ENCODE measurements at places on chromosomes 5 and 9.

DNA sequence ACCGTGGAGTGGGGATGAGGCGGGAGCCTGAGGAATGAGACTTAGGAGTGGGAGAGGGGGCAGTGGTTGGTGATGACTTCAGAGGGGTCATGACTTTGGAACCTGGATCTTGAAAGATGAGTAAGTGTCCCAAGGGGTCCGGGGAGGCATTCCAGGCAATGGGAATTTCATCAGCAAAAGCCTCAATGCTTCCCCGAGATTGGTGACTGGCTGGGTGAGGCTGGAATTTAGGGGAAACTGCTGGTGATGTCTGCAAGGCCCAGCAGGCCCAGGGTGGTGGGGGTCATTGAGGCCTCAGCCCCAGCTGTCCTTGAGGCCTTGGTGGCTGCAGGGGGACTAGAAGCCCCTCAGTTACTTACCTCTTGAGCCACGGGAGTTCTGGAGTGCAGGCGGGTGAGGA is 7.5 kb downstream of the NDST1 start:
- no peak for DNase-seq

- no peak for DNase-seq
These were observed 76.3 kb upstream of the TNFSF8 start for GRCh38 chr9:115006660-115007059.

GRCh38 chr5:67066815-67067214 is 129.8 kb downstream of the CD180 start:
- no peak for DNase-seq

DNA sequence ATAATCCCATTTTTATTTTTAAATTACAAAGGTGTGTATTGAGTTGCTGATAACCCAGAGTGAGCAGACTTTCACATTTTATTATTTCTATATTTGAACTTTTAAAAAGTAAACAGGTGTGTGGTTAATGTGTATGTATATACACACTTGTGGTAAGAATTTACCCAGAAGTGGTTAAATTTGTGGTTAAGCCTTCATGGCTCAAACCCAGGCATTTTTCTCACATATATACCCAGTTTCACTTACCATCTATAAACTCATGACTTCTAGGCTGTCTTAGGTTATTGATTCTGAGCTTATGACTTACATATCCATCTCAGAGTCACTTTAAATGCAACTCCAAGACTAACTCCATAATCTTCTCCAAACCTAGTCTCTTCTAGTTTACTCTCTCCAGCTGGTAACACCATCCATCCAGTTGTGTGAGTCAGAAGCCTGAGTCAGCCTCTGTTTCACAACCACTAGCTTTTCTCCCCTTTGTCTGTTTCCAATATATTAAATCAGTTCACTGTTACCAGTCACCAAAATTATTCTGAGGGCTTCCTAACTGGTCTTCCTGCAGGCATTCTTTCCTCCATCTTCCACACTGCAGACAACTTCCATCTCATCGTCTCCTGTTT is 20.2 kb downstream of the ZBED3 start:
- no peak for DNase-seq

DNA sequence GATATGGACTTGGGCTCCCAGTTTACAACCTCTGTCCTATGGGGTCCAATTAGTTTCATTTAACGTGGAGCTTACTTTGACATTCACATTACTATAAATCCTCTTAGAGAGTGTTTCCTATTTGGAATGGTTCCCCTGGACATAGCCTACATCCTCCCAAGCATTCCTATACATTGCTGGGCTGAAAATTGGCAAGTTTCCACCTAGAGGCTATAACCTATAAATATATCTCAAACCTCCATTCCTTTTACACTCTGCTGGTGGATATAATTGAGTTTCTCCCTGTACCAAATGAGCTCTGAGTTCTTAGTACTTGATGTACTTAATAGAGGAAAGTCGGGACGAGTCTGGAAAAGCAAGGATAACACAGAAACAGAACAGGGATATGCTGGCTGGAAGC is 172.8 kb downstream of the ASTN2 start:
- DNase-seq: no peak

GRCh38 chr9:92917176-92917800 is 30.0 kb upstream of the FGD3 start:
- no peak for DNase-seq

DNA sequence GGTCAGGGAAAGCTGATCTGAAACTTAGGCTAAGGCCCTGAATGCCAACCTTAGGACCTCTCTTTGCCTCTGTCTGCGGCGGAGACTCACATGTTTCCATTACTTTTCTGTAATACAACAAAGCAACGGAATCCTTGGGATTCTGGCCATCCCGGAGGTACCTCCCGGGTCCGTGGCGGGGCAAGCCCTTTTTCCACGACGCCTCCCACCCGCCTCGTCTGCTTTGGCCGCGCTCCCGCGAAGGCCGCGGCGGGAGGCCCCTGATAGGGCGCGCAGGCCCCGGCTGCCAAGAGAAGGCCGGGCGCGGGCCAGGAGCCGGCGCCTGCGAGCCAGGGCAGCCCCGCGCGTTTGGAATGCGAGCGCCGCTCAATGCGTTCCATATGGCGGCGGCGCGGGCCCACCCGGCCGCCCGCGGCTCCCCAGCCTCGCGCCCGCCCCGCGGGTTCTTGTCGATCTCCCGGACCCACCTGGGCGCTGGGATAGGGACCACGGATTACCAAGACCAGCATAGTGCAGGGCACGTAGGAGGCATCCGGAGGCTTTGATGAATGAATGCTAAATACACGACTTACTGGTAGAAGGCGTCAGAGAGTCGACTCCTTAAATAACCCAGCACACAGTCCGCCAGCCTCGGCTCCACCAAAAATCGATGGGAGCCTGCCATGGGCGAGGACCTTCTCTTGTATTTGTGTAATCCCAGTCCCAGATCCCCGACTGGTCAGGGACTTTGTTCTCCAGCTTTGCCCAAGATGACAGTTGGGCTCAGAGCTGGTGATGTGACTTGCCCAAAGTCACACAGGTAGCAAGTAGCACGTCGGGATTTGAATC is 17.5 kb upstream of the PHF19 start:
- no peak for DNase-seq

GRCh38 chr5:89280103-89281037 is 397.4 kb upstream of the MEF2C start:
- no peak for DNase-seq

DNA sequence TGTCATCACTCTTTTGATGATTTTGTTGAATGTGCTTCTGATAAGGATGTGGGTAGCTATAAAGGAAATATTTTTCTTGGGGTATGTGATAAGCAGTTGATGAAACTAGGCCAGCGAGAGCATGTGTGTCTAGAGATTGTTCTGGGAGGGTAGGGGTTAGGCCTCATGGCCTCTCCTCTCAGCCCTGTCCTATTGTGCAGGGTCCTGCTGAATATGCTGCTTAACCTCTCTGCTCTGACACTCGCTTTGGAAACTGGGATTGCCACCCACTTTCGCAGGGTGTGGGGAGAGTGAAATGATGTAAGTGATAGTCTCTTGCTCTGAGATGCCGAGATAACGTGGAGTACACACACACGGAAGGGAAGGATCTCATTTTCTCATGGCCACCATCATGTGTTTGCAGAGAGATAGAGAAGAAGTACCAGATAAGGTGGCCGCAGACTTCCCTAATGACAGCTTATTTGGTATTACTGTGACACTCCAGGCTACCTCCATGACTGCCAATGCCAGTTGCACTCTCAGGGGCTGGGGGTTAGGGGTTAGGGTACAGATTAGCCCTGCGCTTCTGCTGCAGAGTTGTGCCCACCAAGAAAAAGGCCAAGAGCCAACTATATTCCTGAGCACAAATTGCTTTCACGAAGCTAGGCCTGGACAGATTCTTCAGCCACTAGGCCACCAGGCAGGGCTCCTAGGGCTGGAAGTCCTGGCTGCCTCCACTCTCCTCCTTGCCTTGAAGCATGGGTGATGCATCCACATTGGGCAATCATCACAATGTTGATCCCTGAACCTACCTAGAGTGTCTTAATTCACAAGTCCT is 25.2 kb upstream of the TNFAIP8 start:
- no peak for DNase-seq

DNA sequence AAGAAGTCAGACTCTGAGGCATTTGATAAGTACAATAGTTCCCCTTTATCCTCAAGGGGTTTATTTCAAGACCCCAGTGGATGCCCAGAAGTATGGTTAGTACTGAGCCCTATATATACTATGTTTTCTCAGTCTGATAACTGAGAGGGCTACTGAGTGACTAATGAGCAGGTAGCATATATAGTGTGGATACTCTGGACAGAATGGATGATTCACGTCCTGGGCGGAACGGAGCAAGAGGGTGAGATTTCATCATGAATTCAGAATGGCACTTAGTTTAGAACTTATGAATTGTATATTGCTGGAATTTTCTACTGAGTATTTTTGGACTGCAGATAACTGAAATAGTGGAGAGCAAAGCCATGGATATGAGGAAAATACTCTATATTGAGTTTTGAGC is 457.6 kb downstream of the PLK2 start:
- no peak for DNase-seq

DNA sequence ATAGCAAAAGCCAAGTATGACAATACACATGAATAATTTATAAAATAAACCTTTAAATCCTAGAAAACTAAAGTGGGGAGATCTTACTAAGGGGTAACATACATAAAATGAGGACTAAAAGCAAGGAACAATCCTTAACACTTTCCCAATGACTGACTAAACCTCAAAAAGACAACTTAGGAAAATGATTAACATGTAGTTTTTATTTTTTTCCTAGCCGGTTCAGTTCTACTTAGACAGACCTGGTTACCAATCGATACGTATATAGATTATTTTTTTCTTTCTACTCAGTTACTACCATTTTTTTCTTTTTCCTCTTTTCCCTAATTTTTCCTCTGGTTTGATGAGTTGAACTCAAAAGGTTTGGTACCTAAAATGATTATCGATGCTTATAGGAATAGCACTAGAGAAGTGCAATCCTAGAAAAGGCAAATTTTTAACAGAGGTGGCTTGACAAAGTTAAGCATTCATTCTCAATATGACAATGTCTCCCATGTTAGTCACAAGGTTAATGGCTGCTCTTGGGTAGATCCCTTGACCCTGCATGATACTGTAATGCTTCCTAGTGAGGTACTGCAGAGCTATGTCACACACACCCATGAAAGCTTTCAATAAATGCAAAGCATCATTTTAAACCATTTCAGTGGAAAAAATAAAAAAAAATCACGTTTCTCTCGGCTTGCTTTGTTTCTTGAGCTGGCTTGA is 41.5 kb downstream of the FBXO4 start:
- DNase-seq: no peak

DNA sequence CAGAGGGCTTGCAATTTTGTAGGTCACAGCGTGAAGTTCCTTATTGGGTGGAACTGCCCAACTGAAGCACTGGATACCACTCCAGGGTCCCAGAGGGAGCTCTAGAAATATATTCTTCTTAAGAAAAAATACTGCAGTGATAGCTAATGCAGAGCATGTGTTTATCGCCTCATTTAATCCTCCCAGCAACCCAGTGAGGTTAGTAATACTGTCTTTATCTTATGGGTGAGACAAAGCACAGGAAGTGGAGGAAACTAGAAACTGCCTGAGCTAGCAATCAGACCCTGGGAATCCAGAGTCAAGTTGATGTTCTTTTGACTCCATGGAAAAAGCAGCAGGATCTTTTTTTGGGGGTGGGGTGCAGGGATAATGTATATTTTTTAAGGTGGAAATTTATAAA is 153.3 kb downstream of the PJA2 start:
- DNase-seq: no peak

DNA sequence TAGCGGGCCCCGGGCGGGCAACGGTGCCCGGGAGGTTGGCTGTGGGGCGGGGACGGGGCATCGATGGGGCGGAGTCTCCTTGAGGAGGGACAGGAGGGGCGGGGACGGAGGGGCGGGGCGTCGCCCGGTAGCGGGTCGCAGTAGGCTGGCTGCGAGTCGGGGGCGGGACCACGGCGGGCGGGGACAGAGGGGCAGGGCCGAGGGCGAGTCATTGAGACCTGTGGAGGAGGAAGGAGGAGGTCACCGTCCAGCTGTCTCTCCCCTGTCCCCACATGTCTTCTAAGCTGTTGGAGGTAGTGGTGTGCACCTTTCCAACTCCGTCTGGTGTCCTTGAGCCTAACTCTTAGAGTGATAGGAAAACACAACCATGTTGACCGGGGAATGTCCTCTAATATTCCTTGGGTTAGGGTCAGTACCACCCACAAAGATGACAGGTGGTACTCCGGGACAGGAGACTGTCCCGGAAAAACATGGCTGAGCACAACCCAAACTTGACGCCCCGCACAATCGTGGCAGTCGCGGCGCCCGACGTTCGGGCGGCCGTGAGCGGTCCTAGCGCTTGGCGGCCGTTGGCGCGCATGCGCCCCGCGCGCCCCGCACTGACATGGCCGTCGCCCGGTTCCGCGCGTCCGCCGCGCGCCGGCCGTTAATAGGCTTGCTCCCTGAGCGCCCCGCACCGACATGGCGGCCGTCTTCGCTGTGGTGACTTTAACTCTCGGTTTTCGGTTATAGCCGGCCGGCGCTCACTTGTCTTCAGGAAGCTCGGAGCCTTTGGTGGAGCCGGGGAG is at the start of the genes CRAT and PTPA:
TSS of gene CRAT (minus strand) at position 54 of the 788 bp plus-strand sequence. CDS start 284 bp downstream, outside the sequence.
TSS of gene PTPA (plus strand) at position 676 of the 788 bp plus-strand sequence. CDS start 186 bp downstream, outside the sequence.
- peak; percentile 92 for DNase-seq

- no peak for DNase-seq
These were observed 45.6 kb downstream of the COMMD10 start for GRCh38 chr5:116130471-116130870.

DNA sequence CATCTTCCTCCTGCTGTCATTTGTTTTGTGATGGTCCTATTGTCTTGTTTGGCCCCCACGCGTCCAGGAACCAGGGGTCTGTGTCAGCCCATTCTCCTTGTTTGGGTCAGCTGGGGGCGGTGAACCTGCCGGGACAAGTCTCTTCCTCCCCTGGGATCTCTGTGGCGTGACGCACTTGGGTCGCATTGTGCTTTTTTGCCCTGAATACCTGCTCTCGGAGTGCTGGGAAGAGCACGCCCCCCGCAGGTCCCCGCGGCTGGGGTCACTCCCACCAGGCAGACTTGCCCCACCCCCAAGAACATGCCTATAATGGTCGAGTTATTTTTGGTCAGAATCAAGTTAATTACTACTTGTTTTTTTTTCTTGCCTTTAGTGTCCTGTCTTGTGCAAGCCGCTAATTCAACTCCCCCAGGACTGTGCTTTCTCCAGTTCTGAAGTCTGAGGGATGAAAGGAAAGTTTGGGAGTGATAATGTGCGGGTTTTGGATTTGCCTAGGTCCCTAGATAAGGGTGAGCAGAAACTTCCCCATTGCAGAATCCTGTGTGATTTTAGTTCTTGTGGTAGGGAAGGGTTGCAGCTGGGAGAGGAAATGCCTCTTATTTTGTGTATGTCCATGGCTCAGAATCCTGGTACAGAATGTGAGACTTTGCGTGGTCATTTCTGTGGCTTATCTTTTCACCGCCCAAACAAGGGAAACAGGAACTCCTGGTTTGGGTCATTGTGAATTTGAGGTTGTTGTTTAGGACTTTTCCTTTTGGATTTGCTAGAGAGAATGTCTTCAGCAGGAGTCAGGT is 789 bp downstream of the ACER2 start:
- no peak for DNase-seq

- DNase-seq: no peak
These were observed 29.7 kb downstream of the SARDH start for GRCh38 chr9:133708246-133709014.

GRCh38 chr9:33248606-33249005 is 8.6 kb downstream of the SPINK4 start:
- DNase-seq: no peak

DNA sequence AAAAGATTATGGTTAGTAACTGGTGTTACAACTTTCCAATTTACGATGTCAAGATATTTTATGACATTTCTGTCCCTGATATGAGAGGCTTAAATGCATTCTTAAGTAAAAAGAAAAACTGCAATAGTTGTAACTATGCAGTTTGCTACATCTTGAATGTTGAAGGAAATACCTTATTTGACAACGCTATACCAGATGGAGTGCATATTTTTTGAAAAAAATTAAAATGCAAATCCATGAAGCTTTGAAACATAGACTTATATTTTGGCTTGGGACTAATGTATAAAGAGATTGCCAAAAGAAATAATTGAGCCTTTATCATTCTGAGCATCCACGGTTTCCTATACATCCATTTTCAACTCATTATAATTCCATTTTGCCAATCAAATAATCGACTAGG is 579.4 kb downstream of the TAF11L14 start:
- no peak for DNase-seq

Measured in stimulated activated CD8-positive, alpha-beta memory T cell treated with anti-CD3 and anti-CD28 coated beads, Interleukin-4, amount 100 ng/mL, for 1 hour (primary cell).